ENCODE measurements at places on chromosomes 6 and 20.

- no peak for DNase-seq
Measured at GRCh38 chr6:42569102-42570028, 5.5 kb downstream of the UBR2 start.

DNA sequence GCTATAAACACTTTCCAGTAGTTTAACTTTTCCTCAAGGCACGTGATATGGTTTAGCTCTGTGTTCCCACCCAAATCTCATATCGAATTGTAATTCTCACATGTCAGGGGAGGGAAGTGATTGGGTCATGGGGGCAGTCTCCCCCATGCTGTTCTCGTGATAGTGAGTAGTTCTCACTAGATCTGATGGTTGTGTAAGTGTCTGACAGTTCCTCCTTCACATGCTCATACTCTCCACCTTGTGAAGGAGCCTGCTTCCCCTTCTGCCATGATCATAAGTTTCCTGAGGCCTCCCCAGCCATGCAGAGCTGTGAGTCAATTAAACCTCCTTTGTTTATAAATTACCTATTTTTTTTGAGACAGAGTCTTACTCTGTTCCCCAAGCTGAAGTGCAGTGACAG, 127.9 kb downstream of the DTNBP1 start:
- DNase-seq, result no peak

- DNase-seq, result peak; percentile 41
Measured at GRCh38 chr6:90003069-90003795, 109.0 kb downstream of the GJA10 start.

DNA sequence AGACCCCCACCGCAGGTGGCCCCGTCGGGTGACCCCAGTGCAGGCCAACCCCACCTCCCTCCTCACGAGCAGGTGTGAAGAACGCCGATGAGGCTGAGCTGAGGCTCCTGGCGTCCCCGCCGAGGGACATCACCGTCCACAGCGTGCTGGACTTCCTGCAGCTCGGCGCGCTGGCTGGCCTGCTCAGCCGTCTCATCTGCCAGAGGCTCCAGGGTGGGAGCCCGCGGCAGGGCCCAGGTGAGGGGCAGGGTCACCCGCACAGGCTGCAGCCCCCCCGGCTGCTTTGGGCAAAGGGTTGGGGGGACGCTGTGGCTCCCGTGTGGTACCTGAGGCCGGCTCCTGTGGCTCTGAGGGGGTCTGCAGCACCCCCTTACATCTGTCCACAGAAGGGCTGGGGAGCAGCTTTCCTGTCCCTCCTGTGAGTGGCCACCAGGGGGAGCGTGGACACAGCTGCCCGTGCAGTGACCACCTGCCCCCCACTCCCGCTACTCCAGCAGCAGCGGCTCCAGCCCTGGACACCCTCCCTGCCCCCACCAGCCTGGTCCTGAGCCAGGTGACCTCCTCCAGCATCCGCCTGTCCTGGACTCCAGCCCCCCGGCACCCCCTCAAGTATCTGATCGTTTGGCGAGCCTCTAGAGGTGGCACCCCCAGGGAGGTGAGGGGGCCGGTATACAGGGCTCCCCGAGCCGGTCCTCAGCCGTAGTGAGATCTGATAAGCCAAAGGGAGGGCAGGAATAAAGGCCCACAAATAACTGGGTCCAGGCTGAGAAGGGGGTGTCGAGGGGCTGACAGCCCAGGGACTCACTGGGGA, 16.5 kb downstream of the COL20A1 start:
- DNase-seq, result no peak
